ENCODE measurements at places on chromosomes 7 and 10. TPM values are rescaled to one million over a fixed set of nuclear protein-coding genes. Genes with fewer than 3 reads are reported as not detected.

Gene AZGP1
- 21.4 TPM for polyA plus RNA-seq

Gene CALCR
- not detected for polyA plus RNA-seq

Gene TMEM196
- polyA plus RNA-seq, result 0.27 TPM

Gene KCNIP2
- 14.2 TPM for polyA plus RNA-seq

Gene AKR1C4
- polyA plus RNA-seq, result not detected

Gene TRPV6
- polyA plus RNA-seq, result not detected

Gene UPK3B
- polyA plus RNA-seq, result not detected

Gene DLX5
- polyA plus RNA-seq, result 8.8 TPM

Gene TET1
- 1.8 TPM for polyA plus RNA-seq

Gene CALML5
- not detected for polyA plus RNA-seq

Gene CCDC172
- polyA plus RNA-seq, result not detected

Gene LGI1
- polyA plus RNA-seq, result 6.7 TPM

Gene PTPRE
- polyA plus RNA-seq, result 3.7 TPM

Gene THNSL1
- polyA plus RNA-seq, result 5.3 TPM

Gene SPRN
- polyA plus RNA-seq, result 9.2 TPM

Gene ITIH5
- polyA plus RNA-seq, result 19.7 TPM

Gene TEX36
- polyA plus RNA-seq, result not detected

Gene MCM10
- 7.7 TPM for polyA plus RNA-seq

Gene EVX1
- 0.27 TPM for polyA plus RNA-seq

Gene IQCE
- polyA plus RNA-seq, result 18.0 TPM

Gene POLR2J
- 142 TPM for polyA plus RNA-seq

Gene INHBA
- 0.17 TPM for polyA plus RNA-seq

Gene AOAH
- 2.6 TPM for polyA plus RNA-seq

Gene POP7
- 63.0 TPM for polyA plus RNA-seq

Gene ST8SIA6
- 0.46 TPM for polyA plus RNA-seq

Gene RNF148
- not detected for polyA plus RNA-seq

Gene IMMP2L
- 22.0 TPM for polyA plus RNA-seq

Gene MYO1G
- polyA plus RNA-seq, result 0.17 TPM

Gene PDE1C
- 7.2 TPM for polyA plus RNA-seq

Gene GFRA1
- 1.6 TPM for polyA plus RNA-seq

Gene OPN1SW
- not detected for polyA plus RNA-seq

Gene TMEM120A
- polyA plus RNA-seq, result 38.3 TPM

Gene CHST12
- 17.5 TPM for polyA plus RNA-seq

Gene TLX1
- polyA plus RNA-seq, result not detected

Gene OPN4
- polyA plus RNA-seq, result 0.27 TPM

Gene OR6V1
- polyA plus RNA-seq, result not detected

Gene PARD3
- polyA plus RNA-seq, result 33.7 TPM

Gene HABP2
- 10.9 TPM for polyA plus RNA-seq

Gene SPOCK2
- 189 TPM for polyA plus RNA-seq

Measured in brain (organoid and tissue), 16 donors.